Fibroblast of the conjunctiva (primary cell): ENCODE measurements at places on chromosomes 4 and X.

DNA sequence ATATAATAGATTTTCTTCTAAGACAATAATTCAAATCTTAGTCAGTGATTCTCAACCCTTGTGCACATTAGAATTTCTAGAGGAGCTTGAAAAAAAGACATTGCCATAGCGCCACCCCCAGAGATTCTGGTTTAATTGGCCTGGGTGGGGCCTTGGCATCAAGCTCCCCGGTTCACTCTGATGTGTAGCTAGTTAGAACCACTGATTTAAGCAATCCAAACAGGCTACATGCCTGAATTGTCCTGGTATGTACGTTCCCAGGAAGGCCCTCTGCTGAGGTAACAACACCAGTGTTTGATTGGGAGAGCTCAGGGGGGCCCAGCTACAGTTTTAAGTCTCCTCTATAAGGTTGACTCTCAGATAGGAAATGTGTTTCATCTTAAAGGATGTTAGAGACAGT, 1.3 kb upstream of the ATP10D start:
- no peak for DNase-seq

DNA sequence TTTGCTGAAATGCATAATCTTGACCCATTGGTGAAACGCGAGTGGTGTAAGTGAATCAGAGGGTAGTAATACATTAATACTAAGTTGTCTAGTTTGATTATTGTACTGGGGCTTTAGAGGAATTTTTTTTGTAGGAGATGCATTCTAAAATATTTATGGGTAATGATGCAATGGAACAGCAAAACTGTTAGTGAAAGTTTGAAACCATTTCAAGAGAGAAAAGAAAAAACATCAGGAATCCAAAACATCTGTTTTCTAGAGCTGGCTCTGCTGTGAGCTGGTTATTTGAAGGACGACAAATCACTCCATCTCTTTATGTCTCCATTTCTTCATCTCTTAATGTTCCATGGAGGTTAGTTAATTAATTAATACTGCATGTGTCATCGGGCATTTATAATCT, 351.9 kb upstream of the FAT1 start:
- no peak for DNase-seq

DNA sequence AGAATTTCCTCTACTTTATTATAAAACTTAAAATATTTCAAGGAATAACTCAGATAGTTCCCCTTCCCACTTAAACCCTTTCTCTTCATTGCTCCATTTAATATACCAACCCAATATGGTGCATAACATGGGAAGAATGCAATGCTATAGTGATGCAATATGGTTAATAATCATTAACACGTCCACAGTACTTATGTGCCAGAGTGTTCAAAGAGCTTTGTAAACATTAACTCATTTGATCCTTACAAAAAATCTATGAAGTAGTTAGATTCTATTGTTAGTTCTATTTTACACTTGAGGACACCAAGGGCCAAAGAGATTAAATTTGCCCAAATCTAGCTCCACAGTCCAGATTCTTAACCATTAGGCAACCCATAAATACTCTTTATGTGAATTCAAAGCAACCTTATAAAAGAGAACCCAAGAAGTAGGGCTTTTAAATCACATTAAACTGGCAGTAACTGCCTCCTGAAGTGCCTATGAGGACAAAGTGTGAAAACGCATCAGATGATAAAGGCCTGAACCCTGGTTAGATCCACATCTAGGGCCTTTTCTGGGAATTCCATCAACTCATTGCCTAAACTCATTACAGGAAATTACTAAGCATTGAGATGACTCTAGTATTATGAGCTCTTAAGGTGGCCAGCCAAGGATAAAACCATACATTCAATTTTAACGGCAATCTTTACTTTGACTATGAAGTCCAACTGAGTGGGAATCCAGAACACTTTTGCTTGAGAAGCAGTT, 94.3 kb downstream of the AREG start:
- no peak for DNase-seq

DNA sequence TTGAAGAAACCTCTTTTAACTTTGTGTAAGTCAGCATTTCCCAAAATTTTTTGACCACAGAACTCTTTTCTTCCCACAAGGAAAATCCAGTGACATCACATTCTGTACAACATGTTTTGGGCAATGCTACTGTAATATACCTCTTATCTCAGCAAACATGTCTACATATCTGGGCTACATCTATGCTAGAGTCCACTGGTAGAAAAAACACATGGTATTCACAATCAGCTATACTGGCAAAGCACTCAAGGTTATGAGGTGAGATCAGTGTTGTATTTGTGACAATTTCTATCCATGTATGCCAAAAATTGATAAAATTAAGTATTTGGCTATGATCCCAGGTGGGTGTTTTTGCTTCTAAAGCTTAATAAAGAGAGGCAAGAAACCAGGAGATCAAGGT, 98.0 kb downstream of the ATP11C start:
- DNase-seq: no peak

GRCh38 chrX:679291-679979, 48.8 kb downstream of the SHOX start:
- no peak for DNase-seq

DNA sequence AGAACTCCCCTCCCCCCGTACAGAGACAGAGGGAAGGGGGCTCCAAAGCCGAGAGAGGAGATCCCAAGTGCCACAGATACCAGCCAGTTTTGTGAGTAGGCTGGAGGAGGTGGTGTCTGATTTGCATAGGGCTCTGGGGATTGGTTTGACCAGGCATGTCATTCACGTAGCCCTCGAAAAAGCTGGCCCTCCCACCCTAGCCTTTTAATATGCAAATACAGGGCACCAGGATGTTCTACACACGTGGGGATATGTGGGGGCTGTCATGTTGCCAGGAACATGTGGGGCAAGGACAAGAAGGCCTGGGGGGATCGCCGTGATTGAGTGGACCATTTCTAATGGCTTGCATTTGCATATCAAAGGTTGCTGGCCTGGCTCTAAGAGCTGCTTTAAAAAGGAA, 272.9 kb downstream of the PPP1R2C start:
- DNase-seq: no peak

DNA sequence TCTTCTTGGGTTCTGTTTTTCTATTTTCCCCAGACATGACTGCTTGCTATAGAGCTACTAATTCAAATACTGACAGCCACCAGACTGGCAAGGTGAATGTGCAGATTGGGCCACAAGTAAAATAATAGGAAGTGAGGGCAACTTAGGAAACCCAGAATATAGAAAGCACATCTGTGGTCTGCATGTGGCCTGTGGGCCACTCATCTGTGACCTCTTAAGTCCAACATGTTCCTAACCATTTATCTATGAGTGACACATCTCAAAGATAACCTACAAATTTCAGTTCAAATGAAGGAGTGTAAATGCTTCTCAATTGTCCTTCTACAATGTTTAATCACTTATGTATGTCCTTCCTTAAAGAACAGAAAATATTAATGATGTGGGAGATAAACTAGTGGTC, 128.9 kb downstream of the REELD1 start:
- DNase-seq: no peak

- DNase-seq: peak; percentile 56
Observed at GRCh38 chrX:132092439-132093065, 35.3 kb downstream of the FRMD7 start.

DNA sequence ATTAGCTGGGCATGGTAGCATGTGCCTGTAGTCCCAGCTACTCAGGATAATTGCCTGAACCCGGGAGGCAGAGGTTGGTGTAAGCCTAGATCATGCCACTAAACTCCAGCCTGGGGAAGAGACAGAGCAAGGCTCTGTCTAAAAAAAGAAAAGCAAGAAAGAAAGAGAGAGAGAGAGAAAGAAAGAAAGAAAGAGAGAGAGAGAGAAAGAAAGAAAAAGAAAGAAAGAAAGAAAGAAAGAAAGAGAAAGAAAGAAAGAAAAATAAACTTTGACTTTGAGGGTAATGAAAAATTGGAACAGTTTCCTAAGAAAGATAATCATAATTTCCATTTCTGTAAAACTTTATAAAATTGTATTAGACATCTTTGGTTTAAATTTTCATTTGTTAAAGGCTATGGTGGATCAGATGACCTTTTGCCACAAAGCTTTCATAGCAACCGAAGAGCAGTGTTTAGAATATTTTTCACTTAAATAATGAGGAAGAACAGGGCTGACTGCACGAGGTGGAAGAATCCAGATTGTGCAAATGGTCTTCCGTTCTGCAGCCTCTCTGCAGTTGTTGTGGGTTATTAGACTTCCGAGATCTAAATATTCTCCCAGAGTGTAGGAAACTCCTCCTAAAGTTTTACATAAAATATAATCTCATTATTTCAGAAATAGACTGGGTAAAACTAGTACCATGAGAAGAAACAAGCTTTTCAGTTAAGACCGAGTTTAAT, 55.9 kb downstream of the RBM47 start:
- DNase-seq: no peak

DNA sequence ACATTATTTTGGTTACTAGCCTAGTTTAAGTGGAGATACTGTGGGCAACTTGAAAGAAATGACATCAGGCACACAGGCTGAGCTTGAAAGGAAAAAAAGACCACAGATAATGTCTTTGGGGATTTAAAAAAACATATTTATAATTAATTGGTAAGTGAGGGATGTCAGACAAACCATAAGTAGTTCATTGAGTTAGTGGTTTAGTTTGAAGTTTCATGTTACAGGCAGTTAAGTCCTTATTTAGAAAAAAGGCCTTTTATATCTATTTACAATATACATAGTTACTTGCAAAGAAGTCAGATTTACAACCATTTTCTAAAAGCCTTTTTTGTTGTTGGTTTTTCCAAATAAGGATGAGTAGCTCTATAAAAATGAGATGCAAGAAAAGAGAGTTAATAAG, 89.2 kb downstream of the CDS1 start:
- no peak for DNase-seq

- DNase-seq: no peak
Observed at GRCh38 chrX:27863809-27864208, 56.0 kb downstream of the MAGEB10 start.

DNA sequence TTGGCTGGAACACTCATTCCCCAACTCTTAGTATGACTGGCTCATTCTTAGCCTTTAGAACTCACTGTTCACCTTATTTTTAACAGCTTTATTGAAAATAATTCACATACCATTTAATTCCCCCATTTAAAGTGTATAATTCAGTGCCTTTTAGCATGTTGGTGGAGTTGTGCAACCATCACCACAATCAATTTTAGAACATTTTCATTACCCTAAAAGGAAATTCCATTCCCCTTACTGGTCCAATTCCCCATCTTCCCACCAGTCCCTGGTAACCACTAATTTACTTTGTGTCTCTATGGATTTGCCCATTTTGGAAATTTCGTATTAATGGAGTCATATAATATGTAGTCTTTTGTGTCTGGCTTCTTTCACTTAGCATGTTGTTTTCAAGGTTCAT, 19.7 kb downstream of the NHSL2 start:
- DNase-seq: no peak

GRCh38 chr4:17544831-17545234, 29.9 kb downstream of the CLRN2 start:
- no peak for DNase-seq

GRCh38 chr4:19227701-19228100, 1024.0 kb upstream of the SLIT2 start:
- DNase-seq: no peak

DNA sequence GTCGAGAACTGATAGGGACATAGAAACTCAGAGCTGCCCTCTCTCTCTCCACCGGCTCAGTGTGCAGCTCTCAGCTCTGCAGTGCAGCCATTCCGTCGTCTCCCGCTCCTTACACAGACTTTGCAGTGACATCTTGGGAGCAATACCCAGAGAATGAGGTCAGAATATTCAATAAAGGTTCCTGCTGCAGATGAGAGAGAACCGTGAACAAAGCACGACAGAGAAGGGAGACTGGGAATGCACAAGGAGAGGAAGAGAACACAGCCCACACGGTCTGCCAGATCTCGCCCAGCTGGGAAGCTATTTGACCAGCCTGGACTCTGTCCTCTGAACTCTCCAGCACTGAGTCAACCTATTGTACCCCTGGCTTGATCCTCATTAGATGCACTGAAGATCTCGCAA, 118.0 kb upstream of the PPARGC1A start:
- DNase-seq: no peak

DNA sequence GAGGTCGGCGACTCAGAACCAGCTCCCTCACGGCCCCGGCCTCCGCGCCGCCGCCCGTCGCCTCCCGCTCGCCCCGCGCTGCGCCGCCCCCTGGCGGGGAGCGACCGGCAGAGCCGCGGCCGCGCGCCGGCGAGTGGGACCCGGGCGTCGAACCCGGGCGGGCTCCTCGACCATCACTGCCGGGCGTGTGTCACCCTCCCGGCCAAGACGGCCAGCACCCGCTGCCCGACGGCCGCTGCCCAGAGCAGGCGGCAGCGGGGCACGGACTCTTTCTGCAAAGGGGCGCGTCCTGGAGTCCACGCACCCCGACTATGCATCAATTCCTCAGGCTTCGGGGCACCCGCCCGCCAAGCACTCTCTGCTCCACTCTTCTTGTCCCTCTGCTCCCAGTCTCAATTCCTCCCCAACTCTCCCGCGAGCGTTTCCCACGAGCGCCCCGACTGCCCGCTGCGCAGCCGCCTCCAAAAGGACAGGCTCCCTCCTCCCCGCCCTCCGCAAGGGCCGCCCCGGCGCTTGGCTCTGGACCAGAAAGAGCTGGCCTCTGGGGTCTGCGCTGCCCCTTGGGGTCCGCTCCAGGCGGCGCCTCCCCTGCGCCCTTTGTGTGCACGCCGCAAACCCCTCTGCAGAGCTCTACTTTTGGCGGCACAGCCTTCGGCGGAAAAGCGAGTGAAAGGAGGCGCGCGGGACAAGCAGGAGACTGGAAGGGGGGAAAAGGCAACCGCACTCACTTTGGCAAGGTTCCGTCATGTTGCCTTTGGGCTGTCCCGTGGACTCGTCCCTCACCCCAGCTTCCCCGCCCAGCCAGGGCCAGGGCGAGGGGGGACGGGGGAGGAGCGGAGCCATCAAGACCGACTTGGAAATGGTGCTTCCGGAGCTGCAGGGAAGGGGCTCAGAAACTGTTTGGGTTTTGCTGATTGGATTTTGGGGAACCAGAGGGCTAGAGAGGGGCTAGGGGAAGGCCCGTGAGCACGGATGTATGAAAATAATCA, 1.0 kb downstream of the PDE5A start:
- peak; percentile 59 for DNase-seq

DNA sequence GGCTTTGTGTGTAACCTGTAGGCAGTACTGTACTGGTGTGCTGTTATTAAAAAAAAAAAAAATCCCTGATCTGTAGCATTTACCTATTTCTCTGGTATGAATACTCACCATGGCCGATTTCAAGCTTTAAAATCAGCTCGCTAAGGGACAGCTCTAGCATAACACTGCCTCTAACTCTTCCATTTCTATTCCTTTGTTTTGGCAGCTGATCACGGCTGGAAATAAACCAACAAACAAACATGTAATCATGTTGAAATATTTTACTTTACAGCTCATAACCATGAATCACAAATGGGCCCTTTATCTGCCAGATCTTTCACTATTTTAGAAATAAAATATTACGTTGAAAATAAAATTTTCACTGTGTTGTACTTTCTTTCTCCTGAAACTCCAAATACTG, 60.5 kb upstream of the IL15 start:
- DNase-seq: peak; percentile 23

DNA sequence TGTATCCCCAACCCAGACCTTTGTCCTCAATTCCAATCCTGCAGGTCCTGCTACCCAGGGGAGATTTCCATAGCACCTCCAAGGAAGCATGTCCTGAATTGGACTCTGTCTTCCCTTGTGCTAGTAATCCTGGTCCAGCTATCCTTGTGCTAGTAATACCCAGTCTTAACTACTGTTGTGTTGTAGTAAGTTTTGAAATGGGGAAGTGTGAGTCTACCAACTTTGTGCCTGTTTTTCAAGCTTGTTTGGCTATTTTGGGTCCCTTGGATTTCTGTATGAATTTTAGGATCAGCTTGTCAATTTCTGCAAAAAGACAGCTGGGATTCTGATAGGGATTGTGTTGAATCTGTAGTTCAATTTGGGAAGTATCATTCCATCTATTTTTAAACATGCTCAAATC, 51.4 kb downstream of the CD99L2 start:
- DNase-seq: no peak
